Suprapubic skin (tissue), 4 donors: ENCODE measurements at places on chromosomes 11 and 22. TPM values are rescaled to one million over a fixed set of nuclear protein-coding genes. Genes with fewer than 3 reads are reported as not detected.

DNA sequence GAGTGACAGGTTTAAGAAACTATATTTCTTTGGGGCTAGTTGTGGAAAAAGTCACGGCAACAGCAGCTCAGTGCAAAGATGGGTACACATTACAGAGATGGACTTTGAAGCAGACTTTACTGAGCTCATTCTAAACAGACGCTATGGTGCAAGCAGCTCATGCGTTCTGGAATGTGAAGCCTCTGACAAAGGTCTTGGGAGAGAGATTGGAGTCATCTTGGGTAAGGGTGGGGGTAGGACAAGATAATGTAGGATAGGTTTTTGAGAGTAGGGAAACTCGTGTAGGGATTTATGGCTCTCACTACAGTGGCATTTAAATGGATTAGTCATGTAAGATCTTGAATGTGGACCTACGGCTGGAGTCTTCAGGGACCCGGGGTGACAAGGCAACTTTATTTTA, 36.2 kb upstream of the CLMP start:
- H3K4me3 ChIP-seq = no peak overlapping the region
- no peak overlapping the region for H3K27ac ChIP-seq
- no peaks in the 10 kb centered on the region for H3K27me3 ChIP-seq
- no peak for DNase-seq

- H3K27me3 ChIP-seq = no peaks in the 10 kb centered on the region
- no peak for DNase-seq
- peaks cover 47% of the 10 kb centered on the region for H3K4me1 ChIP-seq
- no peak overlapping the region for H3K27ac ChIP-seq
Observed at GRCh38 chr11:96126917-96127595, 203.1 kb upstream of the MTMR2 start.

- DNase-seq = no peak
- peaks cover 5% of the 10 kb centered on the region for H3K27me3 ChIP-seq
- H3K4me1 ChIP-seq = no peaks in the 10 kb centered on the region
- H3K4me3 ChIP-seq = no peak overlapping the region
Observed at GRCh38 chr11:116454020-116454645, 318.7 kb downstream of the BUD13 start.

DNA sequence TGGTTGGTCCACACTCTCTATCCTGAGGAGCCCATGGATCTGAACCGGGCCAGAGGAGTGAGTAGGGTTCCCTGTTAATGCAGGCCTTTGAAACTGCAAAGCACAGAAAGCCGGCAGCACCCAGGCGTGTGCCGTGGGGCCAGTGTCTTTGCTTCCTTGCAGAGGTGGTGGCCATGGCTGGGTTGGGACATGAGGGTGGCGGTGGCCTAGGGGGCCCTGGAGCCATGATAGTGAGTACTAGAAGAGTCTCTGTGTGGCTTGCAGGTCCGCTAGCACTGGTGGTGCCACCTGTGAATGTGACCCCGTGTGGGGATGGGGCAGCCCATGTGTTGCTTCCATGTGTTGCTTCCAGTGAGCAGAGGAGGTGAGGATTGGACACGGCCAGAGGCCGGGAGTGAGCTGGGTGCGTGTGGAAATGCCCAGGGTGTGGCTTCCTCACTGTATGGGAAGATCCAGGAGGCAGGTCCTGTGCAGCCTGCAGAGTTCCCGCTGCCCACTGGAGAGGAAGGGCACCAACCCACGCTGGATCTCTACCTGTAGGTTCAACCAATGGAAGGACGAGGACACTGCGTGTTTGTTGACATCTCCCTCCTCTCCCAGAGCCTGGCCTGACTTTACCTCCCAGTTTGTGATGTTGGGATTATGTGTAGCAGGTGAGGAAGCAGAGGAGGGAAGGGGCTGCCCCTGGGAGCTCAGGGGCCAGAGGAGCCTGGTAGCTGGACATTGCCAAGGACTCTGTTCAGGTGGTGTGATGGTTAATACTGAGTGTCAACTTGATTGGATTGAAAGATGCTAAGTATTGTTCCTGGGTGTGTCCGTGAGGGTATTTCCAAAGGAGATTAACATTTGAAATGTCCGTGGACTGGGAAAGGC, 796.6 kb downstream of the TBC1D22A start:
- H3K27ac ChIP-seq = no peak overlapping the region
- no peaks in the 10 kb centered on the region for H3K4me1 ChIP-seq
- no peak for DNase-seq

DNA sequence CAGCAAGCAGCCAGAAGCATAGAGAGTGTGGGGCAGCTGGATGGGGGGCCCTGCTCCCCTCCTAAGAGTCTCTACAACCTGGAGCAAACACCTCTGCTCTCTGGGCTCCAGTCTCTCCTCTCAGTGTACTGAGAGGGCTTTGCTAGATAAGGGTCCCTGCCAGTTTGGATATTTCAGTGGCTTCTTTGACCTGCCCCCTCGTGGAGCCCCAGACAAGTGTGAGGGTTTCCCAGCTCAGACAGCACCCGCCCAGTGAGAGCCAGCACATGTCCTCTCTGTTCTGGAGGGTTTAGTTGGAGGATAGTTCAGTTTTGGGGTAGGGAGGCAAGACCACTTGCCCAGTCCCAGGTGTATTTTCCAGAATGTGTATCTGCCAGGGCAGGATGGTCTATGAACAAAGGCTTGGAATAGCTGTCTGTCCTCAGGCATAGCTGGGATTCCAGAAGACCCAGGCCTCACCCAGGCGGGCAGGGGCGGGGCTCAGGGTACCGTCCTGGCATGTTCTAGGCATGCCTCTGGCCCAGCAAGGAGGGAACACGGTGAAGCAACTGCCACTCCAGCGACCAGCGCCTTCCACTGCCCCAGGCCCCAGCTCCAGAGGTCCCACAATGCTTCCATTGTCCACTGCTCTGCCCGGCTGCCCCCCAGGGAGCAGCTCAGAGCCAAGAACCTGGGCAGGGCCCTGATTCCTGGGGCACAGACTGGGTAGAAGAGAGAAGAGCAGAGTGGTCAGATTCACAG, 7.5 kb upstream of the MICALL1 start:
- peaks cover 68% of the 10 kb centered on the region for H3K4me1 ChIP-seq
- H3K27ac ChIP-seq = peak overlapping the region; percentile 82
- no peaks in the 10 kb centered on the region for H3K36me3 ChIP-seq
- no peak overlapping the region for H3K4me3 ChIP-seq
- no peak for DNase-seq
- no peaks in the 10 kb centered on the region for H3K27me3 ChIP-seq

- no peaks in the 10 kb centered on the region for H3K36me3 ChIP-seq
- no peak for DNase-seq
- H3K27me3 ChIP-seq = no peaks in the 10 kb centered on the region
- H3K4me1 ChIP-seq = no peaks in the 10 kb centered on the region
- H3K4me3 ChIP-seq = no peak overlapping the region
- no peak overlapping the region for H3K27ac ChIP-seq
Observed at GRCh38 chr11:26112264-26112663, 219.7 kb upstream of the ANO3 start.

- peaks cover 6% of the 10 kb centered on the region for H3K27me3 ChIP-seq
- no peak for DNase-seq
- no peak overlapping the region for H3K27ac ChIP-seq
- H3K4me3 ChIP-seq = no peak overlapping the region
- no peaks in the 10 kb centered on the region for H3K4me1 ChIP-seq
- H3K36me3 ChIP-seq = no peaks in the 10 kb centered on the region
Observed at GRCh38 chr22:22609291-22609690, 35.1 kb upstream of the GGTLC2 start.

- H3K27me3 ChIP-seq = no peaks in the 10 kb centered on the region
- no peaks in the 10 kb centered on the region for H3K4me1 ChIP-seq
- H3K27ac ChIP-seq = no peak overlapping the region
- DNase-seq = no peak
- no peak overlapping the region for H3K4me3 ChIP-seq
- no peaks in the 10 kb centered on the region for H3K36me3 ChIP-seq
Observed at GRCh38 chr11:29482510-29482909, 534.3 kb downstream of the KCNA4 start.

The HBB gene
- total RNA-seq = 45.8 TPM

The PLEKHA7 gene
- total RNA-seq = 35.5 TPM

The TANGO2 gene
- 31.9 TPM for total RNA-seq

The CBLIF gene
- not detected for total RNA-seq
